Germinal center (tissue), 1 donor: ENCODE measurements at places on chromosomes 6 and 20.

DNA sequence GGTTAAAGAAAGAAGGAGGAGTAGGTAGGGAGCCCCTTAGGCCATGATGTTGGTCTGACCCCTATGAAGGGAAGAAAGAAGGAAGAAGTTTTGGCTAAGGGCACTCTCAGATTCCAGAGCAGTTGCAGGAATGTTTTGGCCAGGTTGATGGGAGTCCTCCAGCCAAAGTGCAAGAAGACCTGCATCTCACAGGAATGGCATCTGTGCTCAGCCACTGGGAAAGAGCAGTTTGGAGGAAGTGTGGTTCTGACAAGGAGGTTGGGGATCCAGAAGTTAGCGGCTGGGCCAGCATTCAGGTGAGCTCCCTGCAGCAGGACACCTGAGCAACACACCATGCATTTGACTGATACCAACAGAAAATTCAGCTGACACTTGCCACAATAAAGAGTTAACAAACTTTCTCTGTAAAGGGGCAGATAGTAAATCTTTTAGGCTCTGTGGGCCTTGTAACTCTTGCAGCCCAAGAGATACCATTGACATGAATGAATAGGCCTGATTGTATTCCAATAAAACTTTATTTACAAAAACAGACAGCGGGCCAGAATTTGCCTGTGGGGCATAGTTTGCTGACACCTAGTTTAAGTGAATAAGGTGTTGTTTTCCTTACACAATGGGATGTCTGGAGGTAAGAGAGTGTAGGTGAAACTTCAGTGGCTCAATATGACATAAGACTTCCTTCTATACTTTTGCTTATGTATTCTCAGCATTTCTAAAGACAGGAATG is 71.0 kb downstream of the EDN1 start:
- DNase-seq, result no peak

DNA sequence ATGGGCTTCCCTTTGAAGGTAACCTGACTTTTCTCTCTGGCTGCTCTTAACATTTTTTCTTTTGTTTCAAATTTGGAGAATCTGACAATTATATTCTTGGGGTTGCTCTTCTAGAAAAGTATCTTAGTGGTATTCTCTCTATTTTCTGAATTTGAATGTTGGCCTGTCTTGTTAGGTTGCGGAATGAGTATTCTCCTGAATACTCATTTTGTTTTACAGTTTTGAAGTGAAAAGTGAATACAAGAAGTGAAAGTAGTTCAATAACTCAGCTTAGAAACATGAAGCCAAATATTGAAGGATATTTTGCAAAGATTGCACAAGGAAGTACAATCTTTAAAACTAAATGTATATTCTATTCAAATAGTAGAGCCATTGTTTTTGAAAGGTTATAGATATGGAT is 120.2 kb upstream of the MAP3K4 start:
- no peak for DNase-seq

- DNase-seq, result no peak
These were observed 172.5 kb downstream of the FOXA2 start for GRCh38 chr20:22411627-22412450.

- no peak for DNase-seq
These were observed 78.3 kb downstream of the FOXO3 start for GRCh38 chr6:108638993-108639392.

DNA sequence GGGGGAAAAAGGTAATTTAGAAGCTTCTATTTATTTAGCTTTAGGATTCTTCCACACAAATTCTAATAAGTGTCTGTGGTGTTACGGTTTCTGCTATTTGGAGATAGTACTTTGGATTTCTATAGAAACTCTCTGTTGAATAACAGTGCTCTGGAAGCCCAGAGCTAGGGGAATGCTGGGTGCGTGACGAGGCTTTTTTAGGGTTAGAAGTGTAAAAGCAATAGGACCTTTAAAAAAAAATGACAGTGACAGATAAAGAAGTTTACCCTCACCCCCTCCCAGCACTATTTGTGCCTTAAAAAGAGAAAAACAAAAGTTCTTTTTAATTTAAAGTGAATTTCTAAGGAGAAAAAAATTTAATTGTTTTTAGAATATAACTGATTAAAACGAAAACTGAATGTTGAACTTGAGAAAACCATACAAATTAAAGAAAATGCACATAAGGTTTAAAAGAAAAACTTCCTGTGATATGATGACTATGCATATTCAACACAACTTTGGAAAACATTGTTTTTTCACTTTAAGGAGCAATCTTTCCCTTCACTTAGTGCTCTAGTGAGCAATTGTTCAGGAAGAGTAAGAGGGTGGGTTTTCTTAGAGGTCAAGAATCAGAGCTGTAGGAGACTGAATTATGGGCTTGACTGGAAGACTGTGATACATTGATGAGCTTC is 89.6 kb upstream of the RIPOR2 start:
- no peak for DNase-seq
